Activated CD4-positive, alpha-beta T cell treated with anti-CD3 and anti-CD28 coated beads for 4 hours (primary cell): ENCODE measurements at places on chromosomes 2 and 18.
A peak's percentile ranks its signal among the peaks of the same experiment; 100 is the strongest.

DNA sequence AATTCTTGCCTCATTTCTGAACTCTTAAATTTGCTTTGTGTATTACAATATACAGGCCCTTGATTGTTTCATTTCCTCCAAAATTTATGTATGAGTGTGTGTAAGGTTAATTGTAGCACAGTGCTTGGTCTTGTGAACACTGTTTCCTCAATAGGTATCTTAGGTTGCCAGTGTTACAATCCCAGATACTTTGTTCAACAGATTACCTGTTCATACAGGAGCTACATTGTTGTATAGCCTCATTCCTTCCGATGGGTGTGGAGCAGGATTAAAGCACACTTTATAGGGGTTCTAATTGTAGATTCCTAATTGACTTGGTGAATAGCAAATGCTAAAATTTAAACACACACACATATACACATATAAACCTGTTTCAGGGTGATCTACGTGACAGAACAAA is 10.7 kb downstream of the RBBP8 start:
- DNase-seq = no peak

- no peak for DNase-seq
These were observed 13.1 kb downstream of the PIEZO2 start for GRCh38 chr18:11136241-11136640.

DNA sequence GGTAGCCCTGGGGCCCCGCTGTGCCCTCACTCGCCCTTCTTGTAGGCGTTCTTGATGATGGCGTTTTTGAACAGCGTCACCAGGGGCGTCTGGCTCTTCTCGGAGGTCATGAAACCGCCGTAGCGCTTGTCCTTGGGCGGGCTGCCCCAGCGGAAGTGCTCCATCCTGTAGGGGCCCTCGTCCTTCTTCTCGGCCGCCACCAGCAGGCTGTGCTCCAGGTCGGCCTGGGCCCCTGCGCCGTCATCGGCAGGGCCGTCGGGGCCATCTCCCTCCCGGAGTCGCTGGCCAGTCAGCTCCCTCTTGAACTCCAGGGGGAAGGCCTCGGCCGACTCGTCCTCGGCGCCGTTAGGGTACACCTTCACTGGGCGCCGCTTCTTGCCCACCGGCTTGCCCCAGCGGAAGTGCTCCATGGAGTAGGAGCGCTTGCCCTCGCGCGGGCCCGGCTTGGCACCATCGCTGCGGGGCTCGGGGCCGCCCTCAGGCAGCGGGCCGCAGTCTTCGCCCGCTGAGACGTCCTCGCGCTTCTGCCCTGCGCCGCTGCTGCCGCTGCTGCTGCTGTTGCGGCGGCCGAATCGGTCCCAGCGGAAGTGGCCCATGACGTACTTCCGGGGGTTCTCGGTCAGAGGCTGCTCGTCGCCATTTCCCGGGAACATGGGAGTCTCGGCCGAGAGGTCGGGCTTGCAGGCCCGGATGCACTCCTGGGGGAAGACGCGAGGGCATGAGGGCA is 7.2 kb downstream of the POMC start:
- peak; percentile 66 for DNase-seq

- DNase-seq = no peak
These were observed at the start of gene TBR1 for GRCh38 chr2:161415987-161416707. TBR1 (plus strand) TSS chr2:161416297; CDS start chr2:161416411, 114 bp downstream.

GRCh38 chr2:229920011-229920641 is 1.7 kb downstream of the TRIP12 start:
- DNase-seq = peak; percentile 21

DNA sequence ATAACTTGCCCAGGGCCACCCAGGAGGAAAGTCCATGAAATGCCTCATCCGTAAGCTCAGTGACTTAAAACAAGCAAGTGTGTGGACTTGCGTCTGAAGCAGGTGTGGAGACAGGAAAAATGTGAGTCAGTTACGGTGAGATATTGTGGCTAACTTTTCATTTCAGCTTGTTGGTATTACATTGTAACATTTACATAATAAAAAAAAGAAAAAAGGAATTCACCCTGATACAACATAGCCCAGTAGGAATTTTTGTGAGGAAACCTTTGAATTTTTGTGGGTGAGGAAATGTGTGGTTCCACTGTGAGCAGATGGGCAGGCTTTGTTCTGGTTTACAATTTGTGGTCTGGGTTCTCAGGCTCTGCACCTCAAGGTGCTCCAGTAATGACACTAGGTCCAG is 33.7 kb upstream of the LYPD6B start:
- no peak for DNase-seq

DNA sequence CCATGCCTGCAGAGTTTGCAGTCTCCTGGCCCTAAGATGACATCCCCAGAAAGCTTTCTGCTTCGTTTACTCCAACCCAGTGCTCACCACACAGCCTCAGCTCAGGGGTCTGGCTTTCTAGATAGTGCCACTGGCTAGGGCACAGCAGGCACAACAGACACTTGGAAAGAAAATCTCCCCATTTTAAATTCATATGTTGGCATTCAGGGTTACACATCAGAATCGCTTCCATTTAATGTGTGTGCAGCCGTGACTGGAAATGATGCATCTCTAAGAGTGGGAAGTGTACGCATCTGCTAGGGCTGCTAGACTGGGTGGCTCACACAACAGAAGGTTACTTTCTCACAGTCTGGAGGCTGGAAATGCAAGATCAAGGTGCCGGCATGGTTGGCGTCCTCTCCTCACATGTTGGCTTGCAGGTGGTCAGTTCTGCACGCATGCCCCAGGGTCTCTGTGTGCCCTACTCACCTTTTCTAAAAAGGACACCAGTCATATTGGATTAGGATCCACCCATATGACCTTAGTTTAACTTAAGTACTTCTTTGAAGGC is 329.4 kb upstream of the RAB12 start:
- DNase-seq = no peak

DNA sequence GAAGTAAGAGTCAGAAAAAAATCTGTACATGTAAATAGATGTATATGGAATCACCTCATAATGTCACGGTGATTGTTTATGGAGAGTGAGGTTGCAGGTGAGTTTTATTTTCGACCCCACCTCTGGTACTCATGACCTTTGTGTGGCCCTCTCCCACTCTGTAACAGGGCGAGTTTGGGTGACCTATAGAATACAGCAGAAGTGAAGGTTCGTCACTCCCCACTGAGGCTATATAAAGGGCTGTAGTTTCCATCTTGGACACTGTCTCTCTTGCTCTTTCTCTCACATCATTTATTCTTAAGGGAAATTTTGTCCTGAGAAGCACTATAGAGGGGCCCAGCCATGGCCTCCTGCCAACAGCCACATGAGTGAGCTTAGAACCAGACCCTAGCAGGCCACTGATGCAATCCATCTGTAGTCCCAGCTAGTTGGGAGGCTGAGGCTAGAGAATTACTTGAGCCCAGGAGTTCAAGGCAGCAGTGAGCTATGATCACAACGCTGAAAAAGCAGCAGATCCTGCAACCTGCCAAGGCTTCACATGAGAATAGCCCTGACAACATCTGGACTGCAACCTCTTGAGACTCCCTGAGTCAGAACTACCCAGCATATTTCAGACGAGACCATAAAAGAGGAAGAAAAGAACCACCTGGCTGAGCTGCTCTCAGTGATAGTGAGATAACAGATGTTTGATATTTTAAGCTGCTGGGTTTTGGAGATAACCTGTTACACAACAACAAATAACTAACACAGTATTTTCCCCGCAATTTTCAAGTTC is 74.3 kb upstream of the SLC1A4 start:
- DNase-seq = no peak

GRCh38 chr18:8380926-8381325 is 228.3 kb upstream of the RAB12 start:
- no peak for DNase-seq

- DNase-seq = no peak
These were observed 53.6 kb upstream of the NRXN1 start for GRCh38 chr2:51085420-51086068.

GRCh38 chr2:132252894-132253264 is 91.1 kb upstream of the ANKRD30BL start:
- DNase-seq = no peak

DNA sequence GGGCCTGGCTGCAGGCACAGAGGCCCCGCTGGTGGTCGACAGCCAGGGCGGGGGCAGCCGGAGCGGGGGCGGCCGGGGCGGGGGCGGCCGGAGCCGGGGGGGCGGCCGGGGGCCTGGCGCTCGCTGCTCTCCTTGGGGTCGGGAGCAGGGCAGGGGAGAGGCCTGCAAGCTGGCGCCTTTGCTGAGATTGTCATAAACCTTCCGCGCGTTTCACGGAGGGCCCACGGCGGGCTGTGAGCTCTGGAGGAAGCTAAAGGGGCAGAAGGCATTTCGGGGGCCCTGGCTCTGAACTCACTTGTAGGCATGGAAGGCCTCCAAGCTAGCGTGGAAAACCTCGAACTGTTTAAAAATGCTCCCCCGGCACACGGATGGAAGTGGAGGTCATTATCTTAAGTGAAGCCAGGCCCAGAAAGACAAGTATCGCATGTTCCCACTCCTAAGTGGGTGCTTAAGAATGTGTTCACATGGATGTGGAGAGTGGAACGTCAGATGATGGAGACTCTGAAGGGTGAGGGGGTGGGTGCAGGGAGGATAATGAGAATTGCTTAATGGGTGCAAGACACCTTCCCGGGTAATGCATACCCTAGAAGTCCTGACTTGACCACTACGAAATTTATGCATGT is 629 bp downstream of the PRELID3A start:
- no peak for DNase-seq

DNA sequence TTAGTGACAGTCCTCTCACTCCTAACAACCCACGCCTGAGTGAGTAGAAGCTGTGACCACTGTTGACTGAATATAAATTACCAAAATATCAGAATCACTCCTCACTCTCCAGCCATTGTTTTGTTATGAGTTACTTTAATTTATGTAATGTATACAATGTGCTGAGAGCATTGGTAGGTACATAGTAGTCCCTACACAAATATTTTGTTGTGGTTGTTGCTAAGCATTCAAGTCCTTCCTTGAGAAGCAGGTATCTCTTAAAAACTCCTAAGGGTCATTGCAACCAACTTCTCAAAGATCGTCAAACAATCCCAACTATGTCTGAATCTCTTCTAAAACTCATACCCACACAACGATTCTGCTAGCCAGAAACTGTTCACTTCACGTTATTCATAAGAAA is 476.8 kb upstream of the TNP1 start:
- DNase-seq = no peak

DNA sequence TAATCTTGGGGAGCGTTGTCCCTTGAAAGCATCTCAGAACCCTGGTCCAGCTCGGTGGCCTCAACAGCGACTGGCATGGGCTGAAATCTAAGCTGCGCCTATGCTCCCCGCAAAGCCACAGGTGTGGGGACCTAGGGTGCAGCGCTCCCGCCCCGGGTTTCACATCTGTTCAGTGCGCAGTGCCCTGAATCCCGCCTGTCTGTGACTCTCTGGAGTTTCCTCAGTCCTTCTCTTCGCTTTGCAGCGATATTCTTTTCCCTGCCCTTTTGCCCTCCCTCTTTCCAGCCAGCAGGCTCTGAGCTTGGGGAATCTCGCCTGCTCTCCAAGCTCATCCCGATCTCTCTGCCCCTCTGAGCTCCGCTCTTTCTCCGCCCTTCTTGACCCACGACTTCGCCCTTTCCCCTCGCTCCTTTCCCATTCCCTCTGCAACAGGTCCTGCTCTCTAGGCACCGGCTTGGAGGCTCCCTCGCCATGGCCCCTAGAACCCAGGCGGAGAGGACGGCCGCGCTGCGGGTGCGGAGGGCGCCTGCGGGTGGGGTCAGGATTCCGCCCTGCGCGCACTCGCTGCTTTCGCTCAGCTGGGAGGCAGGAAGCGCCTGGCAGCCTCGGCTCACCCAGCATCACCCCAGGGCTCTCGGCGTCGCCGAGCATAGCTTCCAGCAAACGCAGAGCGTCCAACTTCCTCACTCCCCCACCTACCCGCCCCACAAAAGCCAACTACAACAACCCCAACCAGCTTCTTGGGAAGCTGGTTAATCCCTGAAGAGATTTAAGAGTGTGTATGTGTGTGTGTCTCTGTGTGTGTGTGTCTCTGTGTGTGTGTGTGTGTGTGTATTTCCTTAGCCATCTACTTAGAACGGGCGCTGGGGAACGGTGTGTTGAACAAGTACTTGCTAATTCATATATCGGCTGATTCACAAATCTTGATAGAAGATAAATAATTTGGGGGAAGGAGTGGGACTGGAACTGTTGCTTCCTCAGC is 1.1 kb downstream of the GRP start:
- DNase-seq = no peak

- no peak for DNase-seq
These were observed 31.5 kb downstream of the EHBP1 start for GRCh38 chr2:62736899-62737559.

GRCh38 chr2:74957886-74958273 is 563 bp upstream of the POLE4 start:
- no peak for DNase-seq

- DNase-seq = no peak
These were observed 105.1 kb downstream of the DYSF start for GRCh38 chr2:71558300-71559051.

DNA sequence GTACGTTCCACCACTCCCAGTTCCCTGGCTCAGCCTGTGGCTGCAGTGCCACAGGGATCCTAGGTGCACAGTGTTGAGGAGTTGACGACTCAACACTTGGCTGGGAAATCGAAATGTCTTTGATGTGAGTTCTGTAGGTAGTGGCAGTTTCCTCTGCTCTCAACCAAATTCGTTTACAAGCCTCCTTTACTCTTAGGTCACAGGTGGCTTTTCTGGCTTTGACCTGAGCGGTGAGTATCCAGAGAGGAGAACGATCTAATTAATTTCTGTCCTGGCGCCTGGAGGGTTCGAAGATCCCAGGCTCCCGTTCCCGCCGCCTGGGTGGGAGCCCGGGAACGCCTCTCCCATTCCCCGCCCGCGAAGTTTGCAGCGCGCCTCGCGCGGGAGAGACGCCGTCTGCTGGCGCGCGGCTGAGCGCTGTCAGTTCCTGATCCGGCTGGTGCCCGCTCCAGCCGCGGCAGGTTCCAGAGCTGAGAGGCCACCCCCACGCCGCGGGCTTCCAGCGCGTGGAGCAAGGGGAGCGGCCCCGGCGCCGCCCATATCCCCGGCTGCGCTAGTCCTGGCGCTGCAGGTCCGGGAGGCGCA is at the start of gene LAMA3:
TSS of gene LAMA3 (plus strand) at position 423 of the 585 bp plus-strand sequence. CDS start 231 bp downstream, outside the sequence.
- peak; percentile 14 for DNase-seq

DNA sequence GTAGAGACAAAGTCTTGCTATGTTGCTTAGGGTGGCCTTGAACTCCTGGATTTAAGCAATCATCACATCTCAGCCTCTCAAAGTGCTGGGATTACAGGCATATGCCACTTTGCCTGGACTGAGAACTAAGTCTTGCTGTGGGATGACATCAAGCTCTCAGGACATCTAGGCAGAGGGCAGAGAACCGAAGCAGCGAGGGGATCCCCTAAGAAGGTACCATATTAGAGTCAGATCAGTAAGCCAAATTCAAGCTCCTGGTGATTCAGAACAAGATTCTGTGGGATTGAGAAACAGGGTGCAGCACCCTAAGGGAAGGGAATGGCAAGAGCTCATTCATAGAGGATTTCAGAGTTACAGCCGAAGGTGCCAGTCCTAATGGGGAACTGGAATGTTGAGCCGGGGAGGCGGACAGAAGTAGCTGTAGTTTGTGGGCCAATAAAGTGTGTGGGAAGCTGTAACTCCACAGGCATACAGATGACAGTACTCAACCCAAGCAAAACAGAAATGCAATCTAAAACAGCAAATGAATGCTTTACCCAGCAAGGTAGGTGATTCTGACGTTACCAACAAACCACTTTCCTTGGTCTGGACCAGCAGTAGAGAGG is 30.9 kb downstream of the EPHA4 start:
- DNase-seq = no peak

- DNase-seq = no peak
These were observed 419.0 kb downstream of the FBXO15 start for GRCh38 chr18:73728657-73729056.
